CD4-positive, alpha-beta T cell treated with Interleukin-10 for 1 hour (primary cell): ENCODE measurements at places on chromosomes 11 and 22.

- DNase-seq, result no peak
Measured at GRCh38 chr22:32327596-32328171, 30.0 kb upstream of the RFPL3 start.

- peak; percentile 99 for DNase-seq
Measured at GRCh38 chr11:66592457-66593302, at the start of the genes CCDC87 and CCS. TSS of gene CCDC87 (minus strand) at chr11:66593063. CDS start at chr11:66593015, 48 bp downstream. TSS of gene CCS (plus strand) at chr11:66593185. CDS start at chr11:66593262, 77 bp downstream.

DNA sequence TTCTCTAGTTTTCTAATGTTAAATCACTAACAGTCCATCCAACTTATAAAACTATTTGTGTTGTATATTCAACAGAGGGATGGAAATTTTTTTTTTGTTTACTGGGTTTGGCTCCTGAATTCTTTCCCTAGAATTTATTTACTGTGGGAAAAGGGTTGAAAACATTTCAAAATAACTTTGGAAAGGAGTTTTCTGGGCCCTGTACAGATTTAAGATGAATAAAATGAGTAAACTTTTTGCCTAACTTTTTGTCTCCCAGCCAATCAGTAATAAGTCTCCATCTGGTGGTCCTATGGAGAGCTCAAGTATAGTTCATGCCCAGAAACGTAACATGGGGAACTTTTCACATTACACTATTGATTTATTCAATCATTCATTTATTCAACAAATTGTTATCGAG, 16.7 kb upstream of the PRSS23 start:
- no peak for DNase-seq

GRCh38 chr22:36806835-36807234, 10.0 kb downstream of the PVALB start:
- DNase-seq, result no peak

DNA sequence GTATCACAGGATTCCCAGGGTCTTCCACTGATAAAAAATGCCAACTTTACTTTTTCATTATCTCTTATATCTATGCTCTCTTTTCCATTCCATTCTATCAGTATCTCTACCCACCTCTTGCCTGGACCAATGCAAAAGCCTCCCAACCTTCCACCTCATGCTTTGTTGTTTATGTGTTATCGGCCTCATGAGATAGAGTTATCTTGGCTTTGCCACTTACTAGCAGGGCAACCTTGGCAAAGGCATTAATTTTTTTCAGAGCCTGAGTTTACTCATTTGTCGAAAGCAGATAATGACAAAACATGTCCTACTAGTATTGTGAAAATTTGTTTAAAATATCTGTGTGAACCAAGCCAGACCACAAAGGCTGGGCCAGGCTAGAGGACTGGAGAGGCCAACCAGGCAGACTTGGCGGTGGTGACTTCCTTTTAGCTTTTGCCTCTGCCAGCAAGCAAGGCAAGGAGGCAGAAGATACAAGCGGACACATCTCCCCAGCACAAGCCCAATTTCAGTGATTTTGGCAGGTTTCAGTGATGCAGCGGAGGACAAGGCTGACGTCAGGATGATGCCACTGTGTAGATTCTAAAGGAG, 106.9 kb downstream of the ADAMTS15 start:
- no peak for DNase-seq

DNA sequence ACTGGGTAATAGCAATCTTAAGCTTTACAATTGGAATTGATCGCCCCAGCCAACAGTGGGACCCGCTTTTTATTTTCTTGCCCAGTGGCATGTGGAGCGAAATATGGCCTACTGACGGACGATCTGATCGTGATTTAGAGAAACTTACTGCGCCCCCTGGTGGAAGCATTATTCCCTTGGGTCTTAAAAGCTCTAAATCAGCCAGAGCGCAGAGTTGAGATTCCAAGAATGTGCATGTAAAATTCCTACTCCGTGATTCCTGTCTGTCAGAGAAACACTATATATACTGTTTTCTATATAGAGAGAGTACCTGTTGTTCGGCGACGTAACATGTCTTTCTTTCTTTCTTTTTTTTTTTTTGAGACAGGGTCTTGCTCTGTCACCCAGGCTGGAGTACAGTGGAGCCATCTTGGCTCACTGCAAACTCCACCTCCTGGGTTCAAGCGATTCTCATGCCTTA, 3.7 kb upstream of the DPF2 start:
- DNase-seq, result peak; percentile 85

DNA sequence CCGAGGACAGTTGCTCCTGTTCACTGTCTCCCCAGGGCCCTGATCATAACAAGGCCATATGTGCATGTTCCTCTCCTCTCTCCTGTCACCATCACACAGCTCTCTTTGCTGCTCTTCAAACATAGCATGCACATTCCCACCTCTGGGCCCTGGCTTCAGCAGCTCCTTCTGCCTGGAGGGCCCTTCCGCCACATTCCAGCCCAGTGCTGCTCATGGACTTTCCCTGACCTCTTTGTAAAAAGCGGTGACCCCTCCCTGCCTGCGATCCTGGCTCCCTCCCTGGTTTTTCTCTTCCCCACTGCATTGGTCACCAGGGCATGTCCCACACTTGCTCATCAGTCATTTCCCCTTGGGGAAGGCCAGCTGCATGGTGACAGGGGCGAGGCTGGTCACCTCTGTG, 98.2 kb downstream of the MYO18B start:
- no peak for DNase-seq

DNA sequence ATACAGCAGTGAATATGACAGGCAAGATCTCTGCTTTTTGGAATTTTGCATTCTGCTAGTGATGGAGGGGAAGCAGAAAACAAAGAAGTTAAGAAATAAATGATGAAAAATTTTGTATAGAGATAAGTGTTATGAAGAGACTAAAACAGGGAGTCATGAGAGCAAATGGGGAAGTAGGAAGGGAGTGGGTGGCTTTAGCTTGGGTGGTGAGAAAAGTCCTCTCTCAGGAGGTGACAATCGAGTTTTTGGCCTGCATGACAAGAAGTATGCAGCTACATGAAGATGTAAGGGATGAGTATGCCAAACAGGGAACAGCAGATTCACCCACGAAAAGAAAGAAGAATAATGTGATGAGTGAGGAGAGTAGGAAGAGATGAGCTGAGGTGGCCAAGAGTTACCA, 80.7 kb upstream of the MPPED2 start:
- no peak for DNase-seq

GRCh38 chr11:60717956-60718355, 6.6 kb upstream of the MS4A18 start:
- DNase-seq, result peak; percentile 25

GRCh38 chr11:132284048-132284447, 913.6 kb downstream of the NTM start:
- DNase-seq, result no peak

GRCh38 chr22:47237890-47238480, 475.5 kb downstream of the TBC1D22A start:
- no peak for DNase-seq

DNA sequence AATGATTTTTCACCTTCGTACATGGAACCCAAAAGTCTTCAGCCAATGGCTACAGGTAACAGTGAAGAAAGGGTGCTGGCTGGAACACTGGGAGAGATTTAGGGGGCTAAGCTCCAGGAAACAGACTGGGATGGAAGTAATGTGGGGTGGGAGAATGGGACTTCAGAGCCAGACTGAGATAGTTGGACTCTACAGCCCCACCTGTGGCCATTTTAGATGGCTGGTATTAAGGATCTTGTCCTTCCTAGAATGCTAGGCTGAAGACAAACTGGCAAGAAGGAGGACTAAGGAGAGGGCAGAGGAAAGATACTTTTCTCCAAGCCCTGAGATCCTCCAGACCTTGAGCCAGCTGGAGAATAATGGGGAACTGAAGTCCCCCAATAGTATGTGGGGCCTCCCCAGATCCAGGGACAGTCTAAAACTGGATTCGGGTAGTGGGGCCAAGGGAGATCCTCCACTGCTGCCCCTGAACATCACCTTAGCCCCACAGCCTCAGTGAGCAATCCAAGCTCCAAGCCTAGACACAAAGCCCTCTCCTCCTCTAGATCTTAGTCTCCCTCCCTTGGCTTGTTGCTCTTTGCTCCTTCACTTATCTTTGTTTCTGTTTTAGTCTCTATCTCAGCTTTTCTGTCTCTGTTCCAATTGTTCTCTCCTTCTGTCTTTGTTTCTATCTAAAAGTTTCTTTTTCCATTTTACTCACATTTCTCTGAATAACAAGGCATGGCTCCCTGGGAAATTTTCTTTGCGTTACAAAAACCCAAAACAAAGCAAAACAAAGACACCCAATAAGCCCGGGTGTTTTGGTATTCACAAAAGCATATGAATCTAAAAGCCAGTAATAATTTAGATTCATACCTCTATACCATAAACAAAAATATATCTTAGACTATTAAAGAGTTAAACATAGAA, 16.2 kb upstream of the RRAS2 start:
- no peak for DNase-seq

GRCh38 chr22:24410110-24410856, 17.1 kb upstream of the ADORA2A start:
- DNase-seq, result peak; percentile 32

GRCh38 chr11:75246006-75246670, 5.6 kb downstream of the TPBGL start:
- DNase-seq, result no peak
